Left renal cortex interstitium (tissue), 4 donors: ENCODE measurements at places on chromosomes 11 and 22.

DNA sequence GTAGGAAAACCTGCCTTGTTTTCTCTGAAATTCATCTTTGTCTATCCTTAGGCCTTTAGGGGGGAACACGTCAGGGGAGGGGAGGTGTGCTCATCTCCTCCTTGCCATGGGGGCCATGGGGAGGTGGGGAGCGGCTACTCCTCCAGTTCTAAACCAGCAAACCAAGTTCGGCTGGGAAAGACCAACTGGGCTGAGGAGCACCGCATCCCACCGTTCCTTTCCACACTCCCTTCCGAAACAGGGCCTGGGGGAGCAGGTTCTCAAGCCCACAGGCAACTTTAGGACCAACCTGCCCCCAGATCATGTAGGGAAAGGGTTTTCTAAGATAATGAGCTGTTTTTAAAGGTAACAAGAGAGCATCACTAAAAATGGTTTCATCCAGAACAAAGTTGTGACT lies 77.5 kb upstream of the PITPNB start:
- DNase-seq: no peak

DNA sequence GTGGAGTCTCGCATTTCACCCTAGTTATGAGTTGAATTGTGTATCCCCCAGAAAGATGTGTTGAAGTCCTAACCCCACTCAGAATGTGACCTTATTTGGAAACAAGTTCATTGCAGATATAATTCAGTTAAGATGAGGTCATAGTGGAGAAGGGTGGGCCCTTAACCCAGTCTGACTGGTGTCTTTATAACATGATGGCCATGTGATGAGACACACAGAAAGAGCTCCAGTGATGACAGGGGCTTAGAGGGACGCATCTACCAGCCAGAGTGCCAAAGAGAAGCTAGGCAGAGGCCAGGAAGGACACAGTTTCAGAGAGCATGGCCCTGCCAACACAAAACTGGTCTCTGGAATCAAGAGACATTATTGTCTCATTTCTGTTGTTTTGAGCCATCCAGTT lies 50.3 kb downstream of the LARGE1 start:
- DNase-seq: no peak

GRCh38 chr22:48639896-48640748 lies 1187.6 kb downstream of the BRD1 start:
- DNase-seq: no peak

DNA sequence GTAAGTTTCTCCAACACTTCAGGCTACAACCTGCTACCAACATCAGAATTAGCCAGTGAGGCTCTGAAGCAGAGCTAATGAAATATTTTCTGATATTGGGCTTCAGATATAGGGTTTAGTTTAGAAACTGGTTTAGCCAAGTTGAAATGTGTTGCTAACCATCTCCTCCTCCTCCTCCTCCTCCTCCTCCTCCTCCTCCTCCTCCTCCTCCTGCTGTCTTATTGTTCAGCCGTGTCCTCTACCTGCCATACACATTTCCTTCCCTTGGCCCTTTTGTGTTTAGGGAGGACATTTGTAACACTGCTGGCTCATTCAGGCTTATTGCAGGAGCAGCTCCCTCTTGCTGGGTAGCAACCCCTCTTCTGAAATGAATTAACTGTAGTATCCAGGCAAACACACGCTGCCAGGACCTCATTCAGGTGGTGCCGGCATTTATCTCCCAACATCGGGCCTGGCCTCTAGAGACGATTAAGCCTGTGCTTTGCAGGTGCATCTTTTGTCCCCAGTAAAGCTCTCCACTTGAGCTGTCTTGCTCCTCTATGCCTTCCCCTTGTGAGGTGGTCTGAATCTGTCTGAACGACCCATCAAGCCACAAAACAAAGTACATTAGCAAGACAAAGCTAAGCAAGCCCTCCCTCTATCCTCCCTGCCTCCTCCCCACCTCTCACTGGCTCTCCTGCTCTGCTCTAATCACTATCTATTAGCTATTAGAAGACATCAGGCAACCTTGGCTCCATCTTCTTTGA lies 82.9 kb downstream of the KCNJ1 start:
- no peak for DNase-seq

GRCh38 chr11:131691181-131692041 lies 321.0 kb downstream of the NTM start:
- no peak for DNase-seq

DNA sequence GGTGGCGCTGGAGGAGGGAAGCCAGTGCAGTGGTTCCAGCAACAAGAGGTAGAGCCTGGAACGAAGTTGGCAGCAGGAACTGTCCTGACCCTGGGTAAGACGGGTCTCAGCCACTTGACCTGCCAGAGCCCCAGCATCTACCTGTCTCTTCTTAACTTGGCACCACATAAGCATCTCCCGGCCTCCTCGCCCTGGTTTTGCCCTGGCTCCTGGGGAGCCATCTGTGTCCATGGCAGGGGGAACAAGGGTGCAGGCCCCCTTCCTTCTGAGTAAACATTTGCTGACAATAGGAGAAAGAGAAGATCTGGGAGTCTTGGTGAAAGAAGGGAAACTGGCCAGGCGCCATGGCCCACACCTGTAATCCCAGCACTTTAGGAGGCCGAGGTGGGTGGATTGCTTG lies 12.8 kb downstream of the P2RY2 start:
- no peak for DNase-seq

DNA sequence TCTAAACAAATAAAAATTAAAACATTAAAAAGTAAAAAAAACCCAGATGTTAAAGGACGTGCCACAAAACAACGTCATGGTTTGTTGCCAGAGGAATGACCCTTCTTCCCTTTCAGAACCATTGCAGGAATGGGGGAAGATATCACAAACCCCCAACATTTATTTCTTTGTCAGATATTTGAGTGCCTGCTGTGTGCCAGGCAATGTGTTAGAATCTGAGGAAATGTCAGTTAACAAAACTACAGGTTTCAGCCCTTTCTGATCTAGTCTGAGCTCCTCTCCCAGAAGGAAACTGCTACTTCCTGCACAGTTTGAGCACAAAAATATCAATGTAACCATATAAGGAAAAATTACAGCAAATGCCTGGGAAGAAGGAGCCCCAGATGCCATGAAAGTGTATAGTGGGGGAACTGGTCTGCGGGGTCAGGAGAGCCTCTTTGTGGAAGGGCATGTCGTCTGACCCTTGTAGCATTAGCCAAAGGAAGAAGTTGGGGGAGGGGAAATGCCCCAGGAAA lies 7.1 kb upstream of the NHERF4 start:
- no peak for DNase-seq

DNA sequence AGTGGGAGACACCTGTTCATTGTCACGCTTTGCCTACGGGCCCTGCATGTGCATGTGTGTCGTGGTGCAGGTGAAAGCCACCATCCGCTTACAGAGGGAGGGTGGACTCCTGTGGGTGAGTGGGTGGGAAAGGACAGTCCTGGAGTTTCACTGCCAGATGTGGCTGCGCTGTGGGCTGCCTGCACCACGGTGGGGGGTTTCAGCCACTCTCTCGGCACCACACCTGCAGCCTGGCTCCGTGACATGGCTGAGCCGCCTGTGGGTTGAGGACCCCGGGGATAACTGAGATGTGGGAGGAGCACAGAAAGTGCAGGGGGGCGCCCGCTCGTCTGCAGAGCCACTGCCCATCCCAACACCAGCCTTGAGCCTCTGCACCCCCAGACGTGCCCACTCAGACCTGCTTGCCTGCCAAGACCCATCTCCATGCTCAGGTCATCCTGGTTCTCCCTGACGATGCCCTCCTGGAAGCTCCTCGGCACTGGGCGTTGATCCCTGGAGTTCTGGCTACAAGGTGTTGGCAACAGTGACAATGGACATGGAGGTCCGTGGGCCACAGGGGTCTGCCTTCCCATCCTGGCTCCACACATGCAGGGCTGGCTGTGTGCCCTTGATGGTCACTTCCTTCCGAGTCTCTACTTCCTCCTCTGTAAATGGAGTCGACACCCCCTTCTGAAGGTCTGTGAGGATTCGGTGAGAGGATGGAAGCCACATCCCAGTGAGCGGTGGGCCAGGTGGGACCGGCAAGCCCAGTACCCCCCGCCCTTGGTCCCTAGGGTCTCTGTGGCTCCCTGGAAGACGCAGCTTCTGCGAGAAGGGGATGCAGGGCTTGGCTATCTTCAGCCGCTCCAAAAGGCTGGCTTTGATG lies 1007.0 kb downstream of the BRD1 start:
- DNase-seq: no peak

DNA sequence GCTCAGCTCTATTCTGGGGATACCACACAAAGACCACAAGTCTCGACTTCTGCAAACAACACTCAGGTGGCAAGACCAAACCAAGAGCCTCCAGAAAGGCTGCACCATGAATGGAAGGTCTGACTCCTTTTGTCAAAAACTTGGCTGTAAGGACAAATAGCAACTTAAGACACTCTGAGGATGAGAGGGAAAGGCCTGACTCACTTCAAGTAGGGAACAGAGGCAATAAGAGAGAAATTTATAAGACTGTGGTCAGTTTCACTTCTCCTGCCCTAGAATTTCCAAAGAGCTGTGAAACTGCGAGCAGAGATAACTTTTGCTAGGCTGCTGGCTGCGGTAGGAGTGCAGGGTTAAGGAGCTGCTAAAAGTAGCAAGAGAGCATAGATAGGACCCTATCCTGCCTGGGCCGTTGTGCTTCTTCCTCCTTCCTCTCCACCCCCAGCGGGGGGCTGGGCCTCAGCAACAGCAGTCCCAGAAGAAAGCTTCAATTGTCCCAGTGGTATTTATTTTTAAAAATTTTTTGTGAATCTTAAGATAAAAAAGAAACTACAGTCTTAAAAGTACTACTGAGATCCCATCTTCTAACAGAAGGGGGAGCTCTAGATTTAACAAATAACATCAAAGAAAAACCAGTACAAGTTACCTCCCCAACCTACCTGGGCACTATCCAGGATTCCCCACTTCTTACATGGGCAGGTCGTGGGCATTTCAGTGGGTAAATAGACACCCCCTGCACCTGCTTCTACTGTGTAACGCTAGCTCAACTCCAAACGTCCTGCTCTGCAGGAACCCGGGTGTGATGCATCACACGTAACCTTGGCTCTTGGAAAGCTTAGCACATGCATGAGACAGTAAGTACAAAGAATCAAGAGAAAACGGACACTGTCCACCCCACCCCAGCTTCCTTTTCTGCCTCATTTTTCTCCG lies 66.4 kb downstream of the SGSM3 start:
- peak; percentile 62 for DNase-seq

GRCh38 chr22:20138868-20139267 lies 7.3 kb downstream of the ZDHHC8 start:
- no peak for DNase-seq

GRCh38 chr22:20550057-20550817 lies 42.8 kb downstream of the MED15 start:
- DNase-seq: no peak

- DNase-seq: no peak
These were observed 25.3 kb downstream of the DUSP8 start for GRCh38 chr11:1546536-1547466.

GRCh38 chr11:73236854-73237253 lies 18.8 kb downstream of the P2RY2 start:
- no peak for DNase-seq

- DNase-seq: no peak
These were observed 457 bp downstream of the CPSF7 start for GRCh38 chr11:61429346-61429690.

- no peak for DNase-seq
These were observed 38.9 kb downstream of the CTTN start for GRCh38 chr11:70437111-70437784.

GRCh38 chr11:45983471-45983845 lies 61.0 kb downstream of the LARGE2 start:
- DNase-seq: no peak

DNA sequence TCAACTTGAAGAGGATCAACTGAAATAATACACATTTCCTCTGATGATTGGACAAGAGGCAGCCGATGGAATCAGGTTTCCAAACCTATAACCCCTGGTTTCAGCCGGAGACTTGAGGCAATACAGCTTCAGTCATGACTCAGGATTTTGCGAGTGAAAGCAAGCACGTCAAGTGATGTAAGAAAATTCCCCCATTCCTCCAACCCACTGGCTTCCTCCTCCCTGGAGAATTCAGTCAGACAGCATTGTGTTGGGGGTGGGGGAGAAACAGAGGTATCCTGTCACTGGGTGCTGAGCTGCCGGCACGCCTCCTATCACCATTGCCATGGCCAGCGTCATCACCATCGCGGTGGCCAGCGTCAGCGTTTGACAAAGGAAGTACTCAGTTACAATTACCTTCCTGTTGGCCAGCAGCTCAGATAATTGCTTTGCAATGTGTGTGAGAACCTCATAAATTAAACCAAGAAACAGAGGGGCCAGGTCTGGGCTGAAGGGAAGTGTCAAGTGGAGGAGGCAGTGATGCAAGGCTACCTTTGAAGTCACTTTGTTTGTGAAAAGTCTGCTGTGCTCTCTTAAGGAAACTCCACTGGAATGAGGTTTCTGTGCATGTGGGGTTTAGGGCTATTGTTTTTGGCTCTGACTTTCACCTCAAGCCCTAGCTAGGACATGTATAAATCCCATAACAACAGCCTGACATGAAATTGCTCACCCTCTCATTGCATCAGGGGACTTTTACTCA lies 50.2 kb downstream of the LIF start:
- peak; percentile 85 for DNase-seq

DNA sequence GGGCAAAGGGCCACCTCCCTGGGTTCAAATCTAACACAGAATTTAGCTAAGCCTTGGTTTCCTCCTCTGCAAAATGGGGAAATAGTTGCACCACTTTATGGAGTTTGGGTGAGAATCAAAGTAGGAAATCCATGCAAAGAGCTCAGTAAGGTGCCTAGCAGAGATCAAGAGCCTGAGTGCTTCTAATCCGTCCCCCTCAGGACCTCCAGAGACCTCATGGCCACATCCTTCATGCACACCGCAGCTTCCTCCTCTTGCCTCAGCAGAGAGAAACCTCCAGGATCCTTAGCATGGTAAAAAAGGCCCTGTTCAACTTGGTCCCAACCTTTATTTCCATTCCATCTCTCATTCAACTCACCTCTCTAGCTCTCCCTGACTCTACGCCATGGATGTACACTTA lies 37.8 kb upstream of the NAV2 start:
- DNase-seq: no peak

GRCh38 chr22:38317995-38318715 lies 922 bp upstream of the CSNK1E start:
- no peak for DNase-seq
